ENCODE measurements at places on chromosomes 2 and 18.

DNA sequence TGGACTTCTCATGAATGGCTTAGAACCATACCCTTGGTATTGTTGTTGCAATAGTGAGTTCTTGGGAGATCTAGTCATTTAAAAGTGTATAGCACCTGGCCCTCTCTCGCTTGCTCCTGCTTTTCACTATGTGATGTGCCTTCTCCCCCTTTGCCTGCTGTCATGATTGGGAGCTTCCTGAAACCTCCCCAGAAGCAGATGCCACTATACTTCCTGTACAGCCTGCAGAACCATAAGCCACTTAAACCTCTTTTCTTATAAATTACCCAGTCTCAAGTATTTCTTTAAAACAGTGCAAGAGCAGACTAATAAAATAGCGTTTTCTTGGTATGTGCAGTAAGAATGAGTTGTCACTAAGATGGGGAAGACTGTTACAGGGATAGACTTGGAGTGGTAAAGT lies 31.6 kb downstream of the BAZ2B start:
- no peak for DNase-seq

GRCh38 chr18:32478807-32479206 lies 8.1 kb upstream of the GAREM1 start:
- no peak for DNase-seq

DNA sequence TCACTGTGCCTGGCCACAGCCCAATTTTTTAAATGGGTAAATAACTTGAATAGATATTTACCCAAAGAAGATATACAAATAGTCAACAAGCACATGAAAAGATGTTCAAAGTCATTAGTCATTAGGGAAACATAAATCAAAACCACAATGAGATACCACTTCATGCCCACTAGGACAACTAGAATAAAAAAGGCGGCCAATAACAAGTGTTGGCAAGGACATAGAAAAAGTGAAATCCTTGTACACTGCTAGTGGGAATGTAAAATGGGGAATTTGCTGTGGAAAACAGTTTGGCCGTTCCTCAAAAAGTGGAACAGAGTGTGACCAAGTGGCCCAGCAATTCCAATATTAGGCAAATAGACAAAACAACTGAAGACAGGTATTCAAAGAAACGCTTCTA lies 270.1 kb downstream of the TFCP2L1 start:
- no peak for DNase-seq

- DNase-seq, result no peak
Observed at GRCh38 chr2:47206681-47207080, 51.6 kb upstream of the STPG4 start.

DNA sequence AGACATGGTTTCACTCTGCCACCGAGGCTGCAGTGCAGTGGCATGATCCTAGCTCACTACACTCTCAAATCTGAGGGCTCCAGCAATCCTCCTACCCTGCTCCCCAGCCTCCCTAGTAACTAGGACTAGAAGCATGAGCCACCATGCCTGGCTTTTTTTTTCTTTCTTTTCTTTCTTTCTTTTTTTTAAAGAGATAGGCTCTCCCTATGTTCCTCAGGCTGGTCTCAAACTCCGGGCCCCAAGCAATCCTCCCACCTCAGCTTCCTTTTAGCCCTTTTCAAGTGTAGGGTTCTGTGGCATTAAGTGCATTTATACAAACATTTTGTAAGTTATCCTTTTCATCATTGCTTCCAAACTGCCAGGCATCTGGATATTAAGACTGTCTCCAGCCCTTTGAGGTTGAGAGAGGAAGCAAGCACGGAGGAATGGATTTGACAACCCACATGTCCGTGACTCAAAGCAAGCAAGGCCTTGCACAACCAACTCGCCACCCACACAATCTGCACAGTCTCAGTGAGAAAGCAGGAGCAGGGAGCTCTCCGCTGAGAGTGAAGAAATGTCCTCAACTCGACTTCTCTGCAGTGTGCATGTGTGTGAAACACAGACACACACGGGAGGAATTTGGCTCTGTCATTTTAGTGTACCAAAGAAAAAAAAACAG lies 65.6 kb downstream of the ATP8B1 start:
- DNase-seq, result peak; percentile 58

DNA sequence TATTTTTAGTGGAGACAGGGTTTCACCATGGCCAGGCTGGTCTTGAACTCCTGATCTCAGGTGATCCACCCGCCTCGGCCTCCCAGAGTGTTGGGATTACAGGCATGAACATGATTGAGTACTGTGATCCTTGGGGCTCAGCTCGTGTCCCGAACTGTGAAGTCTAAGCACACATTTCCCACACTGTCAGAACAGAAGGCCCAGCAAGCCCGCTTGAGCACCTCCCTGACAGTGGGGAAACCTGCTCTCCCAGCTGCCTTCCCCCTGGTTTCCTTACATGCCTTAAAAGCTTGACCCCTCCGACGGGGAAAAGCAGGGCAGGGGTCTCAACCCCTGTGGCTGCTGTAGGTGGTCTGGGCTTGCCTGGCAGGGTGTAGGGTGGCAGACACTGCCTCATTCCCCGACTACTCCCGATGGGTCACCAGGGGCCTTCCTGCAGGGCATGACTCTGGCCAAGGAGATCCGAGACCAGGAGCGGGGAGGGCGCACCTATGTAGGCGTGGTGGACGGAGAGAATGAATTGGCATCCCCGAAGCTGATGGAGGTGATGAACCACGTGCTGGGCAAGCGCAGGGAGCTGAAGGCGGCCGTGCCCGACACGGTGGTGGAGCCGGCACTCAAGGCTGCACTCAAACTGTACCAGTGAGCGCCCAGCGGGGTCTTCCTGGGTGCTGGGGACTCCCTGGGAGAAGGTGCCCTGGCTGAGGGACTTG lies 10.1 kb downstream of the VIL1 start:
- DNase-seq, result no peak

DNA sequence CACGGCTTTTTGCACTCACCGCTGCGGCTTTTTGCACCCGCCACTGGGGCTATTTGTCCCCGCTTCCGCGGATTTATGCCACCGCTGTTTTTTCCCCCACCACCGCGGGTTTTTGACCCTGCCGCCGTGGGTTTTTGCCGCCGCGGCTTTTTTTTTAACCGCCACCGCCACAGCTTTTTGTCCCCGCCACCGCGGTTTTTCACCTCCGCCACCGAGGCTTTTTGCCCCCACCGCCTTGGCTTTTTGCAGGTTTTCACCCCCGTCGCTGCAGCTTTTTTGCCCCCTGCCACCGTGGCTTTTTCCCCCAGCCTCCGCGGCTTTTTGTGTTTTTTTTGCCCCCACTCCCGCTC lies 2796.7 kb upstream of the TEKT4 start:
- no peak for DNase-seq

GRCh38 chr2:156908825-156909224 lies 348.7 kb upstream of the GALNT5 start:
- no peak for DNase-seq

- DNase-seq, result no peak
Observed at GRCh38 chr2:233418761-233419546, 64.7 kb downstream of the DGKD start.

- DNase-seq, result no peak
Observed at GRCh38 chr2:134232868-134233727, 20.8 kb upstream of the MGAT5 start.

DNA sequence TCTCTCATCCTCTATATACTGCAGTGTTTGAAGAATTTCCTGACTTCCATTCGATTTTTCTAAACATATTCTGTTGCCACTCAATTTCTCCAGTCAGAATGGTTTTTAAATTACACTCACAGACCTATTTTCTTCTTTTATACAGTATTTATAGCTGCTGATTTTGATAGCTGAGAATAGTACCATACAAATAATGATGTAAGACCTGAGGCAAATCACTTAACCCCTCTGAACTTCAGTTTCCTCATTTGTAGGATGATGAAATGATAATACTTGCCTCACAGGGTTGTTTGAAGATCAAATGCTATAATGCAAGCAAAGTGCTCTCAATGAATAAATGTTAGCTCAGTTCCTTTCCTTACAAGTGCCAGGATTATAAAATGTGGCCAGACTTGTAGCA lies 241.8 kb downstream of the CPS1 start:
- no peak for DNase-seq

DNA sequence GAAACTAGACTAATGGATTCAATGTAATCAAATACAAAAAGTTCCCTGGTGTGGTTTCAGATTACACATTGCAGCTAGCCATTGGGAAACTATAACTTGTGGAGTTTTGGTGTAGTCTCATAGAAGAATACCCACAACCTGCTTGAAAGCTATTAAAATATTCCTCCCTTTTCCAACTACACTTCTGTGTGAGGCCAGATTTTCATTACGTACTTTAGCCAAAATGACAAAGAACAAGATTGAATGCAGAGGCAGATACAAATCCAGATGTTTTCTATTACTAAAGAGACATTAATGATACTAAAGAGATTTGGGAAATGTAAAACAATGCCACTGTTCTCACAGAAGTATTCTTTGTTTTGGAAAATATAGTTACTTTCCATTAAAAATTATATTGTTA lies 128.7 kb upstream of the SLC35G4 start:
- no peak for DNase-seq

DNA sequence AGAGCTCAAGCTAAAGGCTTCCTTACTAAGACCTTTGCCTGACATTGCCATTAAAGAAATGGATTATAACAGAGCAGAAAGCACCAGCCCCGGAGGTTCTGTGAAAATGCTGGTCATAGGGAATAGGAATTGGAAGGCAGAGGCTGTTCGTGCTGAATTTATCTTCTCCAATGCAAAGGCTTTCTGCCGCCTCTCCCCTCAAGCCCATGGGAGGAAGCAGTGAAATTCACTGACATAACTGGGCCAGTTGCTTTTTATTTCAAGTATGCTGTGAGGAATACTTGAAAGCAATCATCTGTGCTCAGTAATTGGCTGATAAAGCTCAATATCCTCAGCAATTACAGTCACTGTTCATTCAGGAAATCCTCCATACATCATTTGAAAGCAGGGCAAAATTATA lies 85.4 kb upstream of the LINC00305 start:
- no peak for DNase-seq

DNA sequence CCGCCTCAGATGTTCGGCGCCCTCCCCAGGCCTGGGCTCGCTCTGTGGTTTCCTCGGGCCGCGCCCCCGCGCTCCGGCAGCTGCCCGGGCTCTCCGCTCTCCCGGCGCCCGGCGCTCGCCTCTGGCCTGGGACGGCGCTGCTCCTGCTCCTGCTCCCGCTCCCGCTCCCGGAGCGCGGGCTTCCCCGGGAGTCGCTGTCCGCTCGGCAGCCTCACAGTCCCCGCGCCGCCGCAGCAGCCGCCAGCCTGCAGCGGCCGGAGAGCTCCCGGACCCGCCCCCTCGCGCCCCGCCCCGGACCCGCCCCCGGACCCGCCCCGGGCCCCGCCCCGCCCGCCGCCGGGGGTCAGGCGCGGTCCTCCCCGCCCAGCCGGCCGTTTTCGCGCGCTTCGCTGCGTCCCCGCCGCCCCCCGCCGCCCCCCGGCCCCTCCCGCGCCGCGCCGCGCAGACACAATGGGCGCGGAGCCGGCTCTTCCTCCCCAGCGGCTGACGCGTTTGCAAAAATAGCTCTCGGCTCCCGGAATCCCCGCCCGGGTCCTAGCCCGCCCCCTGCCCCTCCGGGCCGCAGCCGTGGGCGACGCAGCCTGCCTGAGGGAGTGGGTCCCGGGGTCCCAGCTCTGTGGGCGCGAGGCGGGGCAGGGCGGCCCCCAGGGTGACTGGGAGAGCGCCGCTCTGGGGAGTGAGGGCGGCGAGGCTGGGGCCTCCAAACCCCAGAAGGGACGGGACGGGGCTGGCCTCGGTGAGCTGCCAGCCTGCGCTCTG lies at the start of gene ARL4C:
ARL4C (minus strand) TSS at position 247 of the 759 bp plus-strand sequence. CDS start 495 bp downstream, outside the sequence.
- DNase-seq, result peak; percentile 74

- DNase-seq, result no peak
Observed at GRCh38 chr18:48035556-48035860, 105.0 kb upstream of the SMAD2 start.

GRCh38 chr2:64457524-64457923 lies 3.6 kb downstream of the LGALSL start:
- no peak for DNase-seq

GRCh38 chr2:218645126-218645525 lies 14.3 kb downstream of the ZNF142 start:
- no peak for DNase-seq

DNA sequence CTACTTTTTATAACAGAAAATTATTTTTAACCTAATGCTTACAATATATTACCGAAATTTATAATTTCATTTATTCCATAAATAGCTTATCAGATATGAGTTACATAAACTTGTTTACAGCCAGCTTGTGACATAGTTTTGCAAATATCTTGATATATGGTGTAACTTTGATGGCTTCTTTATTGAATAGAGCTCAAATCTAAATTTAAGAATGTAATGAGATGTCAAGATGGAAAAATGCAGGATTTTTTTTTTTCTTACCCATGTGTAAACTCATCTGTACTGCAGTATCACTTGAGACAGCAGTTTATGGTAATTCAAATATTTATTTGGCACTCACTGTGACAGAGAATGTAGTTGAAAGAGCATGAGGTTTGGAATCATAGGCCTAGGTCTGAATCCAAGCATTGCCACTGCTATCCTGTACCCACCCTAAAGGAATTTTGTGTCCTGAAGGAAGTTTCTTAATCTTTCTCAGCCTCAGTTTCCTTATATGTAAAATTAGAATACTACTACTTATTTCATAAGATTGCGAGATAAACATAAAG lies 3.8 kb downstream of the CREB1 start:
- no peak for DNase-seq

DNA sequence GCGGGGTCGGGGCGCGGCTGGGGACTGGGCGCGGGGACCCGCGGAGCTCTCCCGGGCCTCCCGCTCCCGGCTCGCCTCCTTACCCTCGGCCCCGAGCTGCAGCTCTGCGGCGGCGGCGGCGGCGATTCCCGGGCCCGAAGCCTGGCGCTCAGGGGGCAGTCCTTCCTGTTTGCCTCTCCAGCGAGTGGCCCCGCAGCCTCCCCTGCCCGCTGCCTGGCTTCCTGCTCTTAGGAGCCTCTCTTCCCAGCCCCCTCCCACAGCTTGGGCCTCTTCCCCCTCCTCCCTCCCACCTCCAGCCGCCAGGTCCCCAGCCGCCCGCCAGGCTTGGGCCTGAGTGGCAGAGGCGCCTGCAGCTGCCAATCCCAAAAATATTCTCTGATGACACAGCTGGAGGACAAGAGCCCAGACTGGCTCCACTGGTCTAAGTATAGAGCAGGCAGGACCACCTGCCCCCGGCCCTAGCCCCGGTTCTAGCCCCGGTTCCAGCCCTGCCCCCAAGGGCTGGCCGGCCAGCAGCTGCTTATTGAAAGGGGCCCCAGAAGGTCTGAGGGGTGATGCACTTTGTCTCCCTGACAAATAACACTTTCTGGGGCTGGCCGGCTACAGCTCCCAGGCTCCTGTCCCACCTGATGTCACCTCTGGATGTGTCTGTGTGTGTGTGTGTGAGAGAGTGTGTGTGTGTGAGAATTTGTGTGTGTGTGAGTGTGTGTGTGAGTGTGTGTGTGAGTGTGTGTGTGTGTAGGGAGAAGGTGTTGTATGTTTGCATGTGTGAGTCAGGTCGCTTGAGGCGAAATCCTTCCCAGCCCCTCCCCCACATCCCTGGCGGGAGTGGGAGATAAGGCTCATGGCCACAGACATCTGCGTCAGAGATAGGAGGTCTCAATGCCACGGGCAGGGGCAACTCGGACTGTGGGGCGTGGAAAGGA lies at the start of gene OBSL1:
OBSL1 (minus strand) TSS at position 229 of the 926 bp plus-strand sequence. CDS start 307 bp downstream, outside the sequence.
- peak; percentile 75 for DNase-seq

- DNase-seq, result no peak
Observed at GRCh38 chr2:78351208-78351607, 674.3 kb upstream of the REG3G start.

GRCh38 chr2:48120112-48120511 lies 213.8 kb upstream of the FBXO11 start:
- DNase-seq, result no peak

GRCh38 chr2:134014196-134014960 lies 239.5 kb upstream of the MGAT5 start:
- no peak for DNase-seq

- no peak for DNase-seq
Observed at GRCh38 chr18:9851511-9851910, 34.3 kb upstream of the TXNDC2 start.

Measured in dorsolateral prefrontal cortex (tissue), 122 donors.